ENCODE measurements at places on chromosomes 16 and 17. TPM values are rescaled to one million over a fixed set of nuclear protein-coding genes. Genes with fewer than 3 reads are reported as not detected.

The SLC47A1 gene
- not detected for total RNA-seq

The SEZ6 gene
- not detected for total RNA-seq

The PMFBP1 gene
- total RNA-seq: 1.6 TPM

The C17orf67 gene
- total RNA-seq: 4.8 TPM

The TMC6 gene
- 659 TPM for total RNA-seq

The TMC8 gene
- 567 TPM for total RNA-seq

The RARA gene
- 114 TPM for total RNA-seq

The SSTR5 gene
- total RNA-seq: not detected

Measured in CD4-positive, alpha-beta T cell (primary cell).